ENCODE measurements at places on chromosomes 11 and 22.
A peak's percentile ranks its signal among the peaks of the same experiment; 100 is the strongest.

DNA sequence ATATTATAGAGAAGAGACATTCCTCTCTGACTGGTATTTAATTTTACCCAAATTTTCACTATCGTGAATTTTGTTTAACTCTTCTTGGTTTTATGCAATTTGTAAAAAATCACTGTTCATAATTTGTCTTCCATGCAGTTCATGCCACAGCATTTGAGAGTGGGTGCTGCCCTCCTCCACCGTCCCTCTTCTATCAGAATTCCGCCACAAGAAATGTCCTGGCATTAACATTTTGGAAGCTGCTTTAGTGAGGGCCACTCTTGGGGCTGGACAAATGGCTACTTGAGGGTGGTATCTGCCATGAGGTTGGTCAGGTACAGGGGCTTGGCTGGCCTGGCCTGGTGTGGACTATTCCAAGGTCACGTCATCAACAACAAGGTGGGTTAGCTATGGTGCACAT is 68.3 kb upstream of the CLDN5 start:
- no peak for DNase-seq

GRCh38 chr22:19766511-19767426 is 6.2 kb downstream of the TBX1 start:
- no peak for DNase-seq

DNA sequence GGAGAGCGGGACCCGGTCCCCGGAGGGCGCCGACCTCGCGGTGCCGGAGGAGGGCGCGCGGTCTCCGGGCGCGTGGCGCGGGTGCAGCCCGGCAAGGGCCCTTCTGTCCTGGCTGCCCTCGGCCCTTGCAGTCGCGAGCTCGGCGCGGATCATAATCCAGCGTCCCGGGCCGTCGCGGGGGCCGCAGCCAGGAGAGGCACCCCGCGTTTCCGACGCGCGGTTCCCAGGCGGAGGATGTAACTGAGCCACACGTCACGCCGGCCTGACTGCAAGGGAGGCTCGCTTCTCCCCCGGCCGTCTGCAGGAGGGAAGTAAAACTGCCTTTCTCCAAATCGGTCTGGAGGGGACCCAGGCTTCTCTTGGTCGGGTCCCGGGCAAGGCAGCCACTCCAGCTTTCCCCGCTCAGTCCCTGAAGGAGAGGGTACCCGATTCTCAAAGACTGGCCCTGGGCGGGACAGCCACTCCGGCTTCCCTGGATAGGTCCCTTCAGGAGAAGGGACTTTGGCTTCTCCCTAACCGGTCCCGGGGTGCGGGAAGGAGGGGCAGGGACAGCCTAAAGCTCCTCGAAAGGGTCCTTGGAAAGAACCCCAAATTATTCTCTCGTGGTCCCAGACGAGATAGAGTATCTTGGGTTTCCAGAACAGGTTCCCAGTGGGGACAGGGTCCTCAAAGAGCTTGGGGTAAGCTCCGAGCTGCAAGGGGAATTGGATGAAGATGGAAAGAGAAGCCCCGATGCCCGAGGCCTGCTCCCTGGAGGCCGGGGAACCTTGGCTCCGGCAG is 836 bp downstream of the SPON1 start:
- peak; percentile 60 for DNase-seq

DNA sequence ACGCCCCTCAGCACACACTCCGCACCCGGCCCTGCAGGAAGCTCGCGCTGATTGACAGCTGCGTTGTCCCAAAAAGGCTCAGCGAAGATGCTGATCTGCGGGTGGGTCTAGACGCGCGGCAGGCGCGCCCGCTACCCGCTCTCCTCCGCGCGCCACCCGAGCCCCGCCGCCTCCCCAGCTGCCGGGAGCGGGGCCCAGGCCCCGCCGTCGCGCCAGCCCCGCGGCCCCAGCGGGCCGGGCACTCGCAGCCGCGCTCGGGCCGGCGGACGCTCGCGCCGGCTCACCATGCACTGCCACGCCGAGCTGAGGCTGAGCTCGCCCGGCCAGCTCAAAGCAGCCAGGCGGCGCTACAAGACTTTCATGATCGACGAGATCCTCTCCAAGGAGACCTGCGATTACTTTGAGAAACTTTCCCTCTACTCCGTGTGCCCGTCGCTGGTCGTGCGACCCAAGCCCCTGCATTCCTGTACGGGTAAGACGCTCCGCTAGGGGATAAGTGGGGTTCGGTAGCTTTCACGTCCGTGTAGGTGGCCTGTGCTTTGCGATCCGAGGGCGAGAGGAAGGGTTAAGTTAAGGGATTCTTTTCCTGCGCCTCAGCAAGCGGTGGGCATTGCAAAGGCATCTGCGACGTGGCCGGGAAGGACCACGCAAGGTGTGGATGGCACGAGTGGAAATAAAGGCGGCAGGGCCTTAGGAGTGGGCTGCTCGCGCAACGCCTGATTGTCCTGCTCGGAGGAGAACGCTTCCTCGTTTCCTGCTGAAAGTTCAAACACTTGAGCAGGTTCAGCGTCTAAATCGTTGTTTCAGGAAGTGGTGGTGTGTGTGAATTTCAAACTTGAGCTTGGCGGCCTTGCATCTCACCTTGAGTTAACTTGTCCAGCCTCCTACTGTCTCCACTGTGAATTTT is at the start of gene BARX2:
Gene BARX2 (plus strand): TSS at position 98 of the 907 bp plus-strand sequence. CDS start 188 bp downstream, at position 286.
- no peak for DNase-seq

GRCh38 chr11:113317339-113317738 is 3.0 kb downstream of the TTC12 start:
- DNase-seq, result no peak

DNA sequence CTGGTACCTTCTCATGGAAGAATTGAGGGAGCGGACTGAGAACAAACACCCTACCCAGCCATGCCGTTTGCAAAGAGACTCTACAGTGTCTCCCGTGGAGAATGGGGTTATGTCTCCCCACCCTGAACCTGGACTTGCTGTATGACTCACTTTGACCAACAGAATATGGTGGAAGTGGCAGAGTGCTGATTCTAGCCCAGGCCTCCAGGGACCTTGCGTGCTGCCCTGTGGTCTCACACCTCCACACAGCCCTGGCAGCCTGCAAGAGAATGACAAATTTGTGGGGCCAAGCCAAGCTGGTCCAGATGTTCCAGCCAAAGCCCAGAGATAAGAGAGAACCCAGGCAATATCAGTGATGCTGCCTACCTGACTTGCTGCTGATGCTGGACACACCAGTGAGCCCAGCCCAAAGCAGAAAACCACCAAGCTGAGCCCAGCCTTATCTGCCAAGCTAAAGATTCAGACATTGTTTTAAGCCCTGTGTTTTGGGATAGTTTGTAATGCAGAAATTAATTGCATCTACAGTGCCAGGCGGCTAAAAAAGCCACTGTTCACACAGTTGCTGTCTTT is 8.1 kb upstream of the LINC01488 start:
- no peak for DNase-seq

DNA sequence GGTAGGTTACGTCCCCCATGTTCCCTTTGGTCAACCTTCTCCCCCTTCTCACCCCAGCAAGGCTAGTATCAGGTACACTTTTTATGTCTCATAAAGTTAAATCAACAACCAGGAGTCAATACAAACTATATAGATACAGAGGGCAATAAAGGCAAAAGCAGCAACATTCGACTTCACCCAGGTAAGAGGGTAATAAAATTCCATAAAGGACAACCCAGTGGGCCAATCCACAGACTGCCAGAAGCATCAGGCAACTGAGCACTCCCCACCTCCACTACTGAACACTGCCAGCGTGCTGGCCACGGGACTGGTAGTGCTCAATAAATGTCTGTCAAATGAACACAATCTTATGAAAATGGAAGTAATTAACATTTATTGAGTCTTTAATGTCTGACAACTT is 5.1 kb upstream of the MS4A18 start:
- DNase-seq, result no peak

GRCh38 chr11:119832202-119832935 is 103.4 kb upstream of the NECTIN1 start:
- DNase-seq, result no peak

- no peak for DNase-seq
Observed at GRCh38 chr11:35594680-35595079, 23.6 kb upstream of the FJX1 start.

- DNase-seq, result no peak
Observed at GRCh38 chr22:31221084-31221483, 9.0 kb downstream of the LIMK2 start.

DNA sequence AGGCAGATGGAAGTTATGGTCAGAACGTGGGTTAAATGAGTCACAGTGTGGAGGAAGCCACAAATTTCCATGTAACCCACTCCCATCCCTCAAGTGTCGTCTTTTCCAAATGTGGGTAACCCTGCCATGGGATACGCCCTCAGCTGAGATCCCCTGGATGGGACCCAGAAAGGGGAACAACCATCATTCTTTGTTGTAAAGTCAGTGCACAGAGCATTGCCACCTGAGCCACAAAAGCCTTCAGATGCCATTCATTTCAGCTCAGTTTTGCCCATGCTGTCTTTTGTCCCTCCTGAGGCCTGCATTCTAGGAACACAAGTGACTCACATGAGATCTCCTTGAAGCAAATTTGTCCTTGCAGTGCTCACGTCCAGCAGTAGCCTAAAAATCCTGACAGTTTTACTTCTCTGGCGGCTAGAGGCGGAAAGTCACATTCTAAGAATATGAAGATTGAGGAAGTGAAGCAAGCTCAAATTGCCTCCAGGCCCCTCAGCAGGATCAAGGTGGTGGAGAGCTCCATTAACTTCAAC is 30.6 kb downstream of the MMP13 start:
- peak; percentile 55 for DNase-seq

DNA sequence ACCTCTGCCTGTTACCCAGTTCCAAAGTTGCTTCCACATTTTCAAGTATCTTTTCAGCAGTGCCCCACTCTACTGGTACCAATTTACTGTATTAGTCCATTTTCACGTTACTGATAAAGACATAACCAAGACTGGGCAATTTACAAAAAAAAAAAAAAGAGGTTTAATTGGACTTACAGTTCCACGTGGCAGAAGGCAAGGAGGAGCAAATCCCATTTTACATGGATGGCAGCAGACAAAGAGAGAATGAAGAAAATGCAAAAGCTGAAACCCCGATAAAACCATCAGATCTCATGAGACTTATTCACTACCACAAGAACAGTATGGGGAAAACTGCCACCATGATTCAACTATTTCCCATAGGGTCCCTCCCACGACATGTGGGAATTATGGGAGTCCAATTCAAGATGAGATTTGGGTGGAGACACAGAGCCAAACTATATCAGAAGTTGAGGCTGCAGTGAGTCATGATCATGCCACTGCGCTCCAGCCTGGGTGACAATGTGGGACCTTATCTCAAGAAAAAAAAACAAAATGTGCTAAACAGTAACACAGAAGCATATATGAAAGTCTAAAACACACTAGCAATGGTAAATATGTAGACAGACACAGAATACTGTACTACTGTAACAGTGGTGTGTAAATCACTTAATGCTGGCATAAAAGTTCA is 190.3 kb upstream of the ZC3H12C start:
- no peak for DNase-seq

DNA sequence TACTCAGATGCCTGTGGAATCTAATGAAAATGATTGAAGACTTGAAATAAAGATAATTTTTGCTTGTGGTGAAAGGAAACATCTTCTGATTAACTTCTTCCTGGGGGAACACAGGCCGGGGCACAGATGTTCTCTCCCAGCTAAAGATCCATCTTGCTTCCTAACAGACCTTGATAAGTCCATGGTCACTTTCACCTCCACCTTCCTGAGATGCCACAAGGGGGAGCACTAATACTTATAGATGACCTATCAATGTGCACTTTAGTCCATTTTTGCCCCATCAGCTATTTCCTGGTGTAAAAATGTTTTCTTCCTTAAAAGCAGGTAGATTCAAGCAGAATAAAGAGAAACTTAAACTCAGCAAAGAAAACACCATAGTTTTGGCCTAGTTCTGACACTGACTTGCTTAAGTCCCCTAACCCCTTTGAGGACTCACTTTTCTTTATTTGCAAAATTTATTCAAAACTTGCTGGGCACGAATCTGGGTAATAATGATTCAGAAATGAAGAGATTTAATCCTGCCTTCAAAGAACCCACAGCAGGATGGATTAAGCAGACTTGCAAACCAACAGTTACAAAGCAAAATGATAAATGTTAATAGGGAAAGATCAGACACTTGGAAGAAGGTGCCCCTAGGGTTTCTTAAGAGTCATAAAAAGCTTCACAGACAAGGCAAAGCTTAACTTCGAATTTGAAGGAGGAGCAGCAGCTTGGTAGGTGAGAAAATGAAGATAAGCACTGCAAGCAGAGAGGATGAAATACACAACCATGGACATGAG is 158.7 kb downstream of the RAB38 start:
- DNase-seq, result peak; percentile 58

DNA sequence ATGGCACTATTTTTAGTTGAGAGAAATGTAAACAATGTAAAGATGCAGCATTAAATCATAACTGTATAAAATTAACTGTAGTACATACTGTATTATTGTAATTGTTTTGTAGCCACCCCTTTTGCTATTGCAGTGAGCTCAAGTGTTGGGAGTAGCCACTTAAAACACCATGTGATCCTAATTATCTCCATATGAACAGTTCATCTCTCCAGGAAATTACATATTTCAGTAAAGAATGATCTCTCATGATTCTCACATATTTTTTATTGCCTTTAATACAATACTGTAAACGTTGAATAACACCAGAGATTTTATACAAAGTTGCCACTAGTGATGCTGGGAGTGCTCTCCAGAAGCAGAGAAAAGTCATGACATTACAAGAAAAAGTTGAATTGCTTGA is 1768.6 kb downstream of the LRRC4C start:
- no peak for DNase-seq

- no peak for DNase-seq
Observed at GRCh38 chr11:94746721-94747120, 21.4 kb upstream of the AMOTL1 start.

DNA sequence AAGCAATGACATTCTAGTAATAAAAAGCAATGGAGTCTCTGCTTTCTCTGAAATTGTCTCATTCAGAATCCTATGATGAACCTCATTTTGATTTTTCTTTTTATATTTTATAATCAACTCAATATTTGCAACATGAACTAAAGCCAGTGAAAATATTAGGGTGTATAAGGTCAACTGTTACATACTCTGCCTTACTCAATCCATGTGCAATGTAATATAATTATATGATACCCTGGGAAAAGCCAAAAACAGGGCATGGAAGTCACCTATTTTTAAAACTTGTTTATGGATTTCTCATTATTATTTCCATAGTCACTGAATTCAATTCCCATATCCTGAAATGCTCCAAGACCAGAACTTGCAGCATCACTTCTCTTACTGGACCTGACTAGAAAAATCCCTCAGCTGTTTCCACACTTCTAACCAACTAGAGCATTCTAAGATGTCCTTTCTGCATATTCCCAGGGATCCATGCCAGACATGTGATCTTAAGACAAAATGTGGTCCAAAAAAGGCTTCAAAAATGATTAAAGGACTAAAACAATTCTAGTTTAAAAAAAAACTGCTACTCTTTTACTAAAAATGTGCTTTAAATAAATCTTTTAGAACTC is 97.3 kb downstream of the GUCY1A2 start:
- DNase-seq, result no peak

- no peak for DNase-seq
Observed at GRCh38 chr11:2881076-2881980, 4.2 kb downstream of the CDKN1C start.

GRCh38 chr11:88297421-88297820 is 40.1 kb downstream of the CTSC start:
- DNase-seq, result no peak

DNA sequence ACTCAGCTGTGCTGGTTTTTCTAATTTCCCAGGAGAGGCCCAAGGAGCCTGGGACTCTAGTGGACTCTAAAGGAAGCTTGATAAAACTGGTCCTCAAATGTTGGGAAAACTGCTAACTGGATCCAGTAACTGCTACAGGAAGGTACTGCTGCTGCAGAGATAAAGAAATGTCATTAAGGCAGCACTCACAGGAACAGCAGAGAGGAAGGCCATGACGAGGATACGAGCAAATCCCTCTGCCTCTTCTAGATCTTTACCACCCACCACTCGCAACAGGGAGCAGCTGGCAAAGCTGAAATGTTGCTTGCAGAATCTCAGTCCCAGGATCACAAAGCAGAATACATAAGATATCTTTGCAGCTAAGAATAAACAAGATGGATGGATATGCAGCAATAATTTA is 23.5 kb downstream of the TTC28 start:
- no peak for DNase-seq
